ENCODE measurements at places on chromosomes 1 and 21.

DNA sequence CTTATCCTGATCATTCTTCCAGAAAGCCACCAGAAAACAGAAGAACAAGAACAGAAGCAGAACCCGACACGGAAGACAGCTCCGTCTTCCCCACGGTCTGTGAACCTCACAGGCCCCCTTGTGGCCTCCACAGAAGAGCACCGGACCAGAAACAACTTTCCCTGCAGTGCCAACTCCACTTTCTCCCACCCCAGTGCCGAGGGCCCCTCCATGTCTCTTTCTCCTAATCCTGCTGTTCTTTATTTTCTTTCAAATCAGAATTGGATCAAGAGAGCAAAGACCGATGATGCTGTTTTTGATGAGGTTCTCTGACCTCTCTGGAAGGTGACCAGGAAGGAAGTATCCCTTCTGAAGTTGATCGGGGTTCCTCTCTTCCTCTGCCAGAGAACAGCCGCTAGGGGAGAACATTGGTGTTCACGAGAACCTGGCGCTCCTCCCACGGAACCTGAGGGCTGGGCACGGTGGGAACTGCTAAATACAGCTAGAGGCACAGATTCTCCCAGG, 58.9 kb upstream of the CTTNBP2NL start:
- DNase-seq, result peak; percentile 6

DNA sequence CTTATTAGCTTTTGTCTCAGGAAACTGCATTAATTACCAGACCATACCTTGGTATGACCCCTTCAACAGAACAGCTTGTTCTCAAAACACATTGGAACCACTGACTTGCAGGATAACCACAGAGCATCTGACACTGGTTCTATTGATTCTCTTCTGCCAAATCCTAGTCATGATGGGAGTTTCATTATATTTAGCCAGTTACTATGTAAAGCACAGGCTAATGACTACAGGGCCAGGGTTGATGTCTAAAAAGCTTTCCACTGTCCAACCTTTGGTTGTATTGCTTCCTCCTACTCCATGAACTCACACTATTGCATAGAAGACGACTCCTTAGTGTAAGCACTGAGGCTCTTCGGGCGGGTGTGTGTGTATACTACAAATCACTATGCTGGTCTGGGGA, 3.8 kb downstream of the STMN1 start:
- no peak for DNase-seq

- no peak for DNase-seq
These were observed 3.1 kb downstream of the TMEM54 start for GRCh38 chr1:32898056-32898455.

DNA sequence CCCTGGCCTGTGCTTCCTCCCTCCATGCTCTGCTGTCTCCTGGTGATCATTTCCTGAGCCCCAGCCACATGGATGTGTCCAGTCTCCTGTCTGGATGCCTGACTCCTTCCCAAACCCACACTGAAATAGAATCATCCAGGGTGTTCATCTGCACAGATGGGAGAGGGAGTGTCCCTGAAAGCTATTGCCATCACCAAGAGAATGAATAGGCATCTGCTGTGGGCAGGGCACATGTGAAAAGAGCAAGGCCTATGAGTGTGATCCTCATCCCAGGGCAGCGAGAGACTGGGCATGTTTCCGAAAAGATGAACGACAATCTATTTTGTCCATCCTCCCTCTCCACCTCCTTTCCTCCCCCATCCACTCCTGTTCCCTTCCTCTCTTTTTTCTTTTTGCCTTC, 5.0 kb downstream of the IGSF21 start:
- DNase-seq, result no peak

- no peak for DNase-seq
These were observed 103.9 kb downstream of the COLGALT2 start for GRCh38 chr1:183933528-183934179.

GRCh38 chr21:24205319-24205718, 1402.0 kb downstream of the MRPL39 start:
- DNase-seq, result no peak

- no peak for DNase-seq
These were observed 15.9 kb downstream of the AJAP1 start for GRCh38 chr1:4670265-4670664.

DNA sequence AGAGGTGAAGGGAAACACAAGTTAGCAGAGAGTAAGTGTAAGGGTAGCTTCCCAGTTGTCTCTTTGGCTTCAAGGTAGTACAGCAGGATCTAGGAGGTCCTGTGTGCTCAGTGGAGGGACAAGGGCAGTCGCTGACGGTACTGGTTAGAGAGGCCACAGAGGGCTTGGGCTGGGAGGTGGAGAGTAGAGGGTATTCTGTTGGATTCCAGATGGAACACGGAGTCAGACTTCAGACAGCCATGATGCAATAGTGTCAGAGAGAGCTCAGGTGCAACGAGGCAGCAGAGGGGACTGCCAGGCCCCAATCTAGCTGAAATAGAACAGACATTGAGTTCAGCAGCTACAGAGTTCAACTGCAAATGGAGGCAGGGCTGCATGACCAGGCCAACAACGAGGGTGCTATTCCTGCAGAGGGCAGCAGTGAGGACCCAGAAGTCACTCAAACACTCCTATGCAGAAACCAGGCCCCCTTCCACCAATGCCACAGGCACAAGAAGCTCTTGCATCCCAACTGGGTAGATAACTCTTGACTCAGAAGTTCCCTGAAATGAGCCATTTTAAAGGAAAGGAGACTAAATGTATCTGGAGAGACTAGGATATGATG, 325.0 kb upstream of the ESRRG start:
- no peak for DNase-seq

DNA sequence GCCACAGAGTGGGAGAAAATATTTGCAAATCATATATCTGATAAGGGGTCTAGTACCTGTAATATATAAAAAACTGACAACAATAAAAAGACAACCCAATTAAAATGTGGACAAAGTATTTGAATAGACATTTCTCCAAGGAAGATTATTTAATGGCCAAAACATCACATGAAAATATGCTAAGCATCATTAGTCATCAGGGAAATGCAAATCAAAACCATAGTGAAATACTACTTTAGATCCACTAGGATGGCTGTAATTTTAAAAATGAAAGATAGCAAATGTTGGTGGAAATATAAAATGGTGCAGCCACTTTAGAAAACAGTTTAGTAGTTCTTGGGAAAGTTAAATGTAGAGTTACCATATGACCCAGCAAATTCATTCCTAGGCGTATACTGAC, 118.7 kb upstream of the KIF26B start:
- no peak for DNase-seq

DNA sequence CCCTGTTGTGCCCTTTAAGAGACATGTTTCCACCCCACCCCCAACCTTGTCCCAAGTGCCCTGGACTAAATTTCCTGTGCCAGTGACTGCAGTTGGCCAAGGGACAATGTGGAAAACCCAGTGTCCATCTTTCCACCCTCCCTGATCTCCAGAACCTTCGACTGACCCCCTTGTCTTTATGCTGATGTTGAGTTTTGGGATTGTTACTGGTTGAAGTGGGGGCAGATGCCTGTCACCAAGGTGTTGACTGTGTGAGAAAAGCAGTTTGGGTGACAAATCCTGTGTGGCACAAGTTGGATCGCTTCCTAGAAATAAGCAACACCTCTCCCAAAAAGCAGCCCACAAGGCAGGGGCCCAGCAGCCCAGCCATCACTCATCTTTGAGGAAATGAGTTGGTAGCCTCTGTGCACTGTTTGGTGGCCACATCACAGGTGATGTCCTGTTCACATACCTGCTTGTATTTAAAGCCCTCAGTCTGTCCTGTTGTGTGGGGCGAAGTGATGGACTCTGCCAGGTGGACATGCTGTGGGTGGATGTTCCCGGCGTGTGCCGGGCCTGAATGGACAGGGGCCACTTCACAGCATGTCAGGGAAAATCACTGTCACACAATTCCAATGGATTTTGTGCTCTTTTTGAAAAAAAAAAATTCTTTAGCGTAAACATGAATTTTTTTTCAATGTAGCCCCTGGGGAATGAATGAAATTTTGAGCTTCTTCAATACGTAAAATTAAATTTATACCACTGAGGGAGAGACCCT, 6.6 kb upstream of the MIIP start:
- no peak for DNase-seq

DNA sequence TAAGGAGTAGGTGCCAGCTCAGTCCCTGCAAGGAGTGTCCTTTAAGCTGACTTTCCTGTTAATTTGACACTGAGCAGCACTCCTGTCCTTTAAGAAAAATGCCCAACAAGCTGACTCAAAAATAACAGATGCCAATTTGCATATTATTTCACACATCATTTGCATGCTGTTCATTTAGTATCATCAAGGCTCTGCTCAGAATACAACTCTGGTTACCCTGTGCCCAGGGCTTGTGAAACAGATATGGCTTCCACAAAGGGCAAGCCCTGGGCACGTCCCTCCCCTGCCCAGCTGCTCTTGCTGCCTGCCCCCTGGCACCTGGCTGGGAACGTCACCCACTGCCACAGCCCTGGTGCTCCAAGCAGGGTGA, 10.3 kb downstream of the KCNN3 start:
- DNase-seq, result no peak

GRCh38 chr1:41418857-41419583, 57.8 kb downstream of the FOXO6 start:
- peak; percentile 19 for DNase-seq

DNA sequence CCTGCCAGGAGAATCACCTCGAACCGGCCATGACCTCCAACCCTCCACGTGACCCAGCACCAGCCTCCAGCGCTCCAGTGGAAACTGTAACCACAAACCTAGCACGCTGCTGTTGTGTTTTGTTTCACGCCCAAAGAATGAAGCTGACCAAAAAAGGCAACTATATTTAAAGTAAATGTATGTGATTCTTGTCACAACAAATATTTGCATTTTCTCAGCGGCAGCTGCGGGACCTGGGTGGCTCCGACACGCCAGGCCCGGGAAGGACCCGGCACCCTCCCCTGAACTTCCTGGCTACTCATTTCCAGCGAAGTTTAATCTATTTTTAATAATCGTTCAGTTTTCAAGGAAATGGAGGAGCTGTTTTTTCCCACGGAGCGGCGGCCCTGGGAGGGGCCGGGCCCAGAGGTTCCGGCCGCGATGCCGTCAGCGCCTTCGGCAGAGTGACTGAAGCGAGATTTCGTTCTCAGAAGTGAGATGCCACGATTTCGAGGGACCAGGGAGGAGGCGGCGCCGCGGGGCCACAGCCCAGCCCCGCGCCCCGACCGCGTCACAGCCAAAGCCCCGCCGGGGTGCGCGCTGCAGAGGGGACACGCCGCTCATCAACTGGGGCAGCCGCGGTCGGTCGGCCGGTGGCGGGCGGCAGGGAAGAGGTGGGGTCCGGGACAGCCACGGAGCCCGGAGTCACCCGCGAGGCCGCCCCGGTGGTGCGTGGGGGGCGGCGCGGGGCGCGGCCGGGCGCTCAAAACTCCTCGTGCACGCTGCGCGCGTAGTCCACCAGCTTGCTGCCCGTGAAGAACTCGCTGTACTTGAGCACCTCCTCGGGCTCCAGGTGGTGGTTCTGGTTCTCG, 3.0 kb upstream of the TNFRSF4 start:
- no peak for DNase-seq

- no peak for DNase-seq
These were observed 18.9 kb downstream of the PLCH2 start for GRCh38 chr1:2495026-2495425.

DNA sequence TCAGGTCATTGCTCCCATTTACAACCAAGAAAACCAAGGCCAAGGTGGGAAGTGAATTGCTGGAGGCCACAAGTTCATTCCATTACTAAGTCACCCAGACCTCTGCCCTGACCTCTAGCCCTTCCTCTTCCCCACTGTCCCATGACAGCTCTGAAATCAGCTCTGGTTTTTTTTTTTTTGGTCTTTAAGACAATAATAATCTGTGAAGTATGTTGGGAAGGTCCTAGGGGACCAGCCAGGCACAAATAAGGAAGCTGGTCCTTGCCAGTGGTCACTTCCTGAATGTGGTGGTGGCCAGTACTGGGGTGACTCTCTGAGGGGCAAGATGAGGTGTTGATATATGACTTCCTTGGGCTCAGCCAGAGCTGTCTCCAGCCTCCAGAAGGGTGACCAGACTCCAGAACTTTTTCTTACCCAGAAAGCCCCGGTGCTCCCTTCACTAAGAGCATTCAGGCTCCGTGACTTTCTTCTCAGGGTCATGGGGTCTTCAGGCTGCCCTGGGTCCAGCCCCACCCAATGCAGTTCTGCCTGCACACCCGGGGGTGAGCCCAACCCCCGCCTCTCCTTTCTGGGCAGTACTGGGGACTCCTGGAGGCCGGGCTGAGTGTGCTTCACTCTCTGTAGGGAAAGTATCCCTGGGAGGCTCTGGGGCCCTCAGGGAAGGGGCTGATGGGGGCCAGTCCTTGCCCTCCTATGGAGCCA, 159.6 kb downstream of the PTPRU start:
- DNase-seq, result no peak

DNA sequence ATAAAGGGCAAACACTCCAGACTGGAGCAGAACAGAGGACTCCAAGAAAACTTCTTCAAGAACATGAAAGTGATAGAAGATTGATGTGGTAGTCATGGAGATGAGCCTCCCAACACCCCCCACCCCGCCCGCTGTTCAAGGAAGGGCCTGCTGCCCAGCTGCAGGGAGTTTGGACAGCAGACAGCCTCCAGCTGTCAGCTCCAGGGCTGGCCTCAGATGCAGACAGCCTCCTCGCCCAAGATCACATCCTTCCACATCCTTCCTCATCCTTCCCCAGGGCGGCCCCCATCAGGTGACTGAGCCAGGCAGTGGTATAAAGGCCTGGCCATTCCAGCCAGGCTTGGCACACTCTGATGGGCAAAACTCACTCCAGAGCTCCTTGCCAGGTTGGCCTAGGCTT, 24.6 kb downstream of the HMGN2 start:
- no peak for DNase-seq

- no peak for DNase-seq
These were observed 8.0 kb upstream of the RGS13 start for GRCh38 chr1:192627901-192628300.

DNA sequence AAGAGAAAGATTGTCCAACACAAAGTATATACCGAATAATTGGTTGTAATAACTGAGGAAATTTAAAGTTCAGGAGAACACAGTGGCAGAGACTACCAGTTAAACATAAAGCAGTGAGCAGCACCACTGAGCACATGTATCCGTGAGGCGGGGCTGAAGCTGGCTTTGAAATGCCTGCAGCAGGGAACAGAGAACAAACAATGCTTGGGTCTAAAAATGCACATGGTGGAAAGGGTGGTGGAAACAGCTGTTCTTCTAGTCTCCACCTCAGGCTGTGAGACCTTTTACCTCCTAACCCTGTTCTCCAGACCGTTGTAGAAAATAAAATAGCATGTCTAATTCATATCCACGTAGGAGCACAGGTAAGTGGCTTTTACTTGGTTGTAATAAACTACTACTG, 7.7 kb upstream of the GNG4 start:
- peak; percentile 14 for DNase-seq
